ENCODE measurements at places on chromosomes 7 and 10.

- DNase-seq, result no peak
Observed at GRCh38 chr10:19931894-19932590, 115.8 kb downstream of the PLXDC2 start.

DNA sequence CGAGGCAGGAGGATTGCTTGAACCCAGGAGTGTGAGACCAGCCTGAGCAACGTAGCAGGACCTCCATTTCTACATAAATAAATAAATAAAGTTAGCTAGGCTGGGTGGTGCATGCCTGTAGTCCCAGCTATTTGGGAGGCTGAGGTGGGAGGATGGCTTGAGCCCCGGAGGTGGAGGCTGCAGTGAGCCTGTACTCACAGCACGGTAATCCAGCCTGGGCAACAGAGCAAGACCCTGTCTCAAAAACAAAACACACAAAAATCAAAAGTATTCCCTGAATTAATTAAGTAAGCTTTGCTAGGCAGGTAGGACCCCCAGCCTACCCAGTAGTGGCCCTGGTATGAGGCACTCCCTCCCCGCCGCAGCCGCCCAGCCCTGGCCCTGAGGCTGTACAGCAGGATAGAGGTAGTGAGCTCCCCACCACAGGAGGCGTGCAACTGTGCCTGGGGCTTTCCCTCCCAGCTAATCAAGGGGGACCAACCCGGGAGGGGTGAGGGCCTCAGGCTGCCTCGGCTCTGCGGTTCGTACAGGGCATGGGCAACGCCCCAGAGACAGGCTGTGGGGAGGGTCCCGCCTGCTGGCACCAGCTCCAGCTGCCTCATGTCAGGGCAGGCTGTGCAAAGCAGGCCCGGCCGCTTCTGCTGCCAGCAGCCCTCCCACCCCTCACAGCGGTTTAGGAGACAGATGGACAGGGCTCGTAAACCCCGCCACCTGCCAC, 1.0 kb upstream of the CYP2W1 start:
- DNase-seq, result no peak

GRCh38 chr7:83524277-83525075, 124.5 kb downstream of the SEMA3E start:
- DNase-seq, result no peak

- DNase-seq, result no peak
Observed at GRCh38 chr10:5478694-5479305, 20.6 kb downstream of the CALML5 start.

GRCh38 chr10:70772627-70773026, 12.6 kb downstream of the TBATA start:
- no peak for DNase-seq

DNA sequence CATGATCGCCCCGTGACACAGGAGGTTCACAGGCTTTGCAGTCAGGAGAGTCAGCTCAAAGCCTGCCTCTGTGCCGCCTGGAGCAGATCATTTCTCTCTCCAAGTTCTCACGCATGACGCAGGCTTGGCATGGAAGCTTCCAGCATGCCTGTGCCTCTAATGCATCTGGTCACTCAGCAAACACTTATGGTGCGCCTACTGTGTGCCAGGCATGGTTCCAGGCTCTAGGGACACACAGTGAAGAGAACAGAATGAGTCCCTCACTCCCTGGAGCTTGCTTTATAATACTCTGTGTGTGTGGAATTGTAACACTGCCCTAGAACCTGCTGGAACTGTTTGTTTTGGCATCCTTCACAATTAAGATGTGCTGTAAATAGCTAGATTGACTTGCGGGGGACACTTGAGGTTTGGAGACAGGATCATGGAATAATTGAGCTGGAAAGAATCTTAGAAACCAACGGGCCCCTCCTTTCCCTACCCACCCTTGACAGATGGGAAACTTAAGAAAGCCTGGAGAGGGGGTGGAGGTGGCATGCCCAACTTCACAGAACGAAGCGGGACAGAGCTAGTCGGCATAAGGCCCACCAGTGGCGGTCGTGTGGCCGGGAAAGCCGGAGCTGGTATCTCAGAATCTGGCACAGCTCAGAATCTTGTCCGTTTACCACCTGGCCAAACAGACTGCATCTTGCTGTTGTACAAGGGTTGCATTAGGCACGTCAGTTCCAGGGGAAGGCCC, 4.6 kb upstream of the MYH16 start:
- no peak for DNase-seq

GRCh38 chr10:61795551-61795950, 105.9 kb upstream of the ARID5B start:
- no peak for DNase-seq

Data from stimulated activated CD4-positive, alpha-beta T cell treated with anti-CD3 and anti-CD28 coated beads, TNF-alpha, amount 100 ng/mL, for 1 hour (primary cell).